Tongue (tissue), 3 donors: ENCODE measurements at places on chromosomes 6 and 20.

DNA sequence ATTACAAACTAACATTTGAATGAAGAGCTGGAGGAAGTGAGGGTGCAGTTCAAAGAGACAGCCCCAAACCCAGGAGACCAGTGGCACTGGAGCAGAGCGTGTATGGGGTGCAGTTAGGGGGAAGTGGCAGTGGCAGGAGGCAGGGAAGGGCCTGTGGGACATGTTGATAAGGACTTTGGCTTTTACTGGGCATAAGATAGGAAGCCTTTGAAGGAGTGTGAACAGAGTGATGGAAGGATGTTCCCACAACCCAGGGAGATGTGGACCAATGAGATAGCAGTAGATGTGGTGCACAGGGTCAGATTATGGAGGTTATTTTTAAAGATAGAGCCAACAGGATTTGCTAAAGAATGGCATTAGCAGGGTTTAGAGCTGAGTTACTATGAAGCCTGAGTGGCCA, 56.4 kb downstream of the AIG1 start:
- no peak for DNase-seq

DNA sequence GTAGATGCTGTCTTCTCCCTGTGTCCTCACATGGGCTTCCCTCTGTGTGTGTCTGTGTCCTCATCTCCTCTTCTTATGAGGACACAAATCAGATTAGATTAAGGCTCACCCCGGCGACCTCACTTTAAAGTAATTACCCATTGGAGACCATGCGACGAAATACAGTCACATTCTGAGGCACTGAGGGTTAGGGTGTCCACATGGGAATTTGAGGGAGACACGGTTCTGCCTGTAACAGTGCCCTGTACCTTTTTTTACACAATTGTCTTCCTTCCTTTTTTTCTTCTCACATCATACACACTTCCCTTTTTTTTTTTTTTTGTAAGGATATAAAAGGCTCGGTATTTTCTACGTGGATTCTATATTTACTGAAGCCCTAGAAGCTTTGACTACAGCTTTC, 48.9 kb downstream of the DEK start:
- no peak for DNase-seq

GRCh38 chr20:54004445-54004844, 65.9 kb downstream of the BCAS1 start:
- no peak for DNase-seq

DNA sequence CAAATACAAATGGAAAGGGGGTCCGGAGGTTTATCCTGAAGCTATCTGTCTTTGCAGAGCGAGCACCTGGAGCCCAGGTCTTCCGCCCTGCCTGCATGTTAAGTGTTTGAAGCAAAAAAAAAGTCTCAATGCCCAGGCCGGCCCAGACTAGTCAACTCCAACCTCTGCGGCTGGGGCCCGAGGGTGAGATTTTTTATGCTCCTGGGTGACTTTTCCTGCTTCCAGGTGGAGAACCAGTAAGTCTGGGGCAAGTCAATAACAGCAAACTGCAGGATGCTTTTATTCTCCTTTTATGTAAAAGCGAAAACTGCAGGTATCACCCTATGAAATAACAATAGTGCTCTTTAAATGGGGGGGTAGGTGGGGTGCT, 2.0 kb upstream of the ZBP1 start:
- DNase-seq: no peak
